ENCODE measurements at places on chromosomes 3 and 15.

DNA sequence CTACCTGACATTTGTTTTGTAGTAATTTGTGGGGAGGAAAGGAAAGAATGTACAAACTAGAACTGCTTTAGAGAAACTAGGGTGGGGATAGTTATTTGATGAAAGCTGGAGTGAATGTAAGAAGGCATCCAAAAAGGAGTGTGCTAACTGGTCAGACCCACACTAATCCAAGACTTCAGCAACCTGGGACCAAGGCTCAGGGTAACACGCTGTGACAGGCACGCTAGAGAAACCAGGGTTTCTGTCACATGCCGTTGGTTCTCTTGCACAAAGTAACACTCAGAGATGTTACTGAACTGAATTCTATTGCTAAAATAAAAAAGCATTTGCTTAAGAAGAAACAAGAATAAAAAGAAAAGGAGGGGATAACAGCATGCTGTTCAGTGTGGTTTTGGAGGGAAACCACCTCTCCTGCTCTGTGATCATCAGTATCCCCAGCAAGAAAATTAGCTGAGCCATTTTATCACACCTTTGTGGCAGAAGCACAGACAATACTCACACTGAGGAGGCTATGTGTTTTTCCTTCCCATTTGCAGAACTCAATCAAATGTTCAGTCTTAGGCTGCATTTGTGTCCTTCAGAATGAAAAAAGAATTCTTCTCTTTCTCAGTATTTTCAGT is 2.8 kb upstream of the CCDC80 start:
- DNase-seq, result no peak

DNA sequence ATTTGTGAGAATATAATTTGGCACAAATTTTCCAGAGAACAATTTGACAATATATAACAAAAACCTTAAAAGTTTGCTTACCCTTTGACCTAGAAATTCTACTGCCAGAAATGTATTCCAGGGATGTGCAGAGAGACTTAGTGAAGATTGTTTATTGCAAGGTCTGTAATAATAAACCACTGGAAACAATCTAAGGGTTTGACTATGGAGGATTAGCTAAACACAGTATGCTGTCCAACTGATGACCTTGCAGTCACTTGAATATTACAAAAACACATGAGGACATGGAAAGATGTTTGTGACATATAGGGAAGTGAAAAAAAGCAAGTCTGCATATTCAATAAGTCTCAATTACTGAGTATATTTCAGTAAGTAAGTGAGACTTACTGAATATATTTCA is 48.1 kb upstream of the CDV3 start:
- no peak for DNase-seq

GRCh38 chr3:17752876-17753631 is 10.6 kb upstream of the TBC1D5 start:
- DNase-seq, result no peak

DNA sequence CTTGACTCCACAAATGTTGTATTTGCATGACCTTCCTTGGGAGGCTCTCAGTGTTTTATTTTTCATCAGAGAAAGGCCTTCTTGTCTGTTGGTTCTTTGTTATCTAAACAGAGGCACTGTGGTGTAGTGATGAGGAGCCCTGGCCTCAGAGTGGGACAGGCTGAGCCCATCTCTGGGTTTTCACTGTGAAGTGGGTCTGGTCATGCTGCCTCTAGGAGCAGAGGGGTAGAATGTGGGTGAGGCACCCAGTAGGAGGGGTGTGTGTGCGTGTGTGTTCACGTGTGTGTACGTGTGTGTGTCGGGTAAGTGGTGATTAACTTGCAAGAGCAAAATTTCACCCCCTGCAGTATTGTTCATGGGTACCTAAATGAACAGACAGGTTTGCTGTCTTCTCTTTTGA is 14.4 kb downstream of the KLF13 start:
- DNase-seq, result no peak

- DNase-seq, result no peak
Measured at GRCh38 chr3:49984394-49984793, 44.4 kb downstream of the RBM6 start.

Measured in frontal cortex (tissue), 4 donors.